Fibroblast of skin of left biceps (primary cell): ENCODE measurements at places on chromosomes 11 and 22.

GRCh38 chr11:127627629-127628457 lies 627.3 kb upstream of the KIRREL3 start:
- no peak for DNase-seq

DNA sequence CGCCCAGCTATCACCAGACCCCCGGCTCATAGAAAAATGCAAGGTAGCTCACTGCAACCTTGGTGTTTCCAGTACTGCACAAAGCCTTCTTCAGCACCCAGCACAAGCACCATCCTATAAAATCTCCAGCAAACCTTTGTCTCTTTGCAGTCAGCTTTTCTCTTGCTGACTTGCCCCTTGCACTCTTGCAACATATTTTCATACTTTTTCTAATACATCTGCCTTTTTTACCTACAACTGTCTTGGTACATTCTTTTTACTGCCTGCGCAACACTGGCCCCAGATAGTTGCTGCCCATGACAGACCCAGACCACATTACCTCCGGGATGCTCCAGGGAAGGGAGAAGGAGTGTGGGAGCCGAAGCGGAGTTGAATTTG lies 142.4 kb downstream of the MPPED1 start:
- no peak for DNase-seq

- DNase-seq: no peak
Observed at GRCh38 chr22:45291061-45291930, 6.5 kb downstream of the UPK3A start.

DNA sequence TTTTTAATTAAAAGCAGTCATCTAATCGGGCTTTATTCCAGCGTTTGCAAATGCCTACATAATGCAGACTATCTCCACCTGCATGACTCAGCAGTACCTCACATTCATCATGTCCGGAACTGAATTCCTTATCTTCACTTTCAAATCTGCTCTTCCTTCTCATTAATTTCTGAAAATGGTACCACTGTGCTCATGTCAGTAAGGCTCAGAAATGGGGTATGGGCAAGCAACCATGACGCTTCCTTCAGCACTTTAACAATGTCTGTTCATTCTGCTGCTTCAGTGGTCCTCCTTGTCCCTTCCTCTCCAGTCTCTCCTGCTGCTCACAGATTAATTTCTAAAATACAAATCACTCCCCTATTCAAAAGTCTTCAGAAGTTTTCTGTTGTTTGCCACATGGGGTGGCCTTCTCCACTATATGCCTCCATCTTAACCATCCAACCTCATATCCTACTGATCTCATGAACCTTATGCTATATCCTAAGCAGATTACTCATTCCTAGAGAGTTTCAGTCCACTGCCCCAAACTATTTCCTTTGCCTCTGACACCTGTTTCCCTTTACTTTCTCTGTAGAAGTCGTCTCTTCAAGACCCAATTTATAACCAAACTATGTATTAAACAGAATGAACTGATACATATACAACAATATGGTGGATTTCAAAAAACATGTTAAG lies 7.0 kb downstream of the GTF2H1 start:
- no peak for DNase-seq

GRCh38 chr11:9815486-9816136 lies 151.7 kb downstream of the SWAP70 start:
- DNase-seq: no peak

DNA sequence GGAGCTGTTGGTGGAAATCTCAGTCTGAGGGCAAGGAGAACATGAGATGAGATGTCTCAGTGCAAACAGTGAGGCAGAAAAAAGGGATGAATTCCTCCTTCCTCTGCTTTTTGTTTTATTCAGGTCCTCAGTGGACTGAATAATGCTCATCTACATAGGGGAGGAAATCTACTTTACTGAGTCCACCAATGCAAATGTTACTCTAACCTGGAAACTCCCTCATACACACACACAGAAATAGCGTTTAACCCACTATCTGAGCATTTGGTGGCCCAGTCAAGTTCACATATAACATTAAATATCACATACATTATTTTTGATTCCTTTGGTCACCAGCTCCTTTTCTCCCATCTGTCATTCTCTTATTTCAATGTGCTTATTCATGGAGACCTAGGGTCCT lies 418.8 kb downstream of the TMEM135 start:
- no peak for DNase-seq

GRCh38 chr11:2474059-2474901 lies 29.5 kb downstream of the KCNQ1 start:
- DNase-seq: no peak

DNA sequence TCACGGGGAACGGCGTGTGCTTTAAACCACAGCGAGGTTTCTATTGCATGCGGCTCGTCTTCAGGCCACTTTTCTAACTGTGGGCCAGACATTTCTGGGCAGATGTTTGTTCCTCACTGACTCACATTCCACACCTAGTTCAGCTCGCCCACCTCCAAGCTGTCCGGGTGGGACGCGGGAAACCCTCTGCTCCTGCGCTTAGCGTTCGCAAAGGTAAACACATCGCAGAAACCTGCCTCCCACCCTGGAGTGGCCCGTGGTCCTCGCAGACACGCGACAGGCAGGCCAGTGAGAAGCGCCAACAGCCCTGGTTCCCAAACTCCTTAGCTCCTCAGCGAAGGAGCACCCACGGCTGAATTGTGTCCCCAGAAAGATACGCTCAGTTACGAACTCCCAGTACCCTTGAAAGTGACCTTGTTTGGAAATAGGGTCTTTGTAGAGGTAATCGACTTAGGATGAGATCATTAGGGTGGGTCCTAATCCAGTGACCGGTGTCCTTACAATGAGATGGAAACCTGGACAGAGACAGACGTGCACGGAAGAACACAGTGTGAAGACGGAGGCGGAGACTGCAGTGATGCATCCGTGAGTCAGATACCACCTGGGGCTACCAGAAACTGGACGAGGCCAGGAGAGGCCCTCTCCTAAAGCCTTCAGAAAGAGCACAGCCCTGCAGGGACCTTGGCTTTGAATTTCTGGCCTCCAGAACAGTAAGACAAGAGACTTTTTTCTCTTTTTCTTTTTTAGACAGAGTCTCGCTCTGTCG lies 82.7 kb downstream of the CELSR1 start:
- DNase-seq: no peak

GRCh38 chr11:120827198-120827597 lies 196.7 kb upstream of the TBCEL start:
- DNase-seq: no peak

- DNase-seq: no peak
Observed at GRCh38 chr22:41638748-41639147, 17.7 kb downstream of the XRCC6 start.

GRCh38 chr11:132772703-132773545 lies 759.4 kb downstream of the OPCML start:
- no peak for DNase-seq

DNA sequence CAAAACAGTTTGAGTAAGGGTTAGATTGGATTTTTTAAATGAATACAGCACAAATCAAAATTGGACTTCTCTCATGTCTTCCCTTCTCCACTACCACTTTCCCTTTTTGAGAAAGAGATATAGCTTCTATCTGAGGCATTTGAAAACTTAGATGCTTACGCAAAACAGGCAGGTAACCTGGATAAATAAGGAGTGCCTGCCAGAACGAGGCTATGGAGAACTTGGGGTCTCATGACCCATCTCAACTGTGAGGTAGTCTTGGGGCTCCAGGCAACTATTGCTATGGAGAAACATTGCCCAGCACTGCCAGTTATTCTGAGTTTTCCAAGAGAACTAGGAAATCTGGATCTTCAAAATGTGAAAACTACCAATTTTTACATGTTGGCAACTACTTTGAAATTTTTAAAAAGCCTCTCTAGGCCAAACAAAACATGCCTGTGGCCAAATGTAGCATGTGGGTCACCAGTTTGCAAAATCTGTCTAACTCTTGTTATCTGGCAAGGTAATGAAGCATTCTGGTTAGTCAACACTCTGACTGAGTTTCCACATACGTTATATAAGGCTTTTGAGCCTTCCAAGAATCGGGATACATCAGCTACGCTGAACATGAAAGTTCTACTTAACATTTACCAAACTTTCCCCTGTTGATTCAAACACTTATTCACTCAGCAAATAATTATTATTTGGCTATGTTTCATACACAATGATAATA lies 752.7 kb downstream of the KCNA4 start:
- no peak for DNase-seq

DNA sequence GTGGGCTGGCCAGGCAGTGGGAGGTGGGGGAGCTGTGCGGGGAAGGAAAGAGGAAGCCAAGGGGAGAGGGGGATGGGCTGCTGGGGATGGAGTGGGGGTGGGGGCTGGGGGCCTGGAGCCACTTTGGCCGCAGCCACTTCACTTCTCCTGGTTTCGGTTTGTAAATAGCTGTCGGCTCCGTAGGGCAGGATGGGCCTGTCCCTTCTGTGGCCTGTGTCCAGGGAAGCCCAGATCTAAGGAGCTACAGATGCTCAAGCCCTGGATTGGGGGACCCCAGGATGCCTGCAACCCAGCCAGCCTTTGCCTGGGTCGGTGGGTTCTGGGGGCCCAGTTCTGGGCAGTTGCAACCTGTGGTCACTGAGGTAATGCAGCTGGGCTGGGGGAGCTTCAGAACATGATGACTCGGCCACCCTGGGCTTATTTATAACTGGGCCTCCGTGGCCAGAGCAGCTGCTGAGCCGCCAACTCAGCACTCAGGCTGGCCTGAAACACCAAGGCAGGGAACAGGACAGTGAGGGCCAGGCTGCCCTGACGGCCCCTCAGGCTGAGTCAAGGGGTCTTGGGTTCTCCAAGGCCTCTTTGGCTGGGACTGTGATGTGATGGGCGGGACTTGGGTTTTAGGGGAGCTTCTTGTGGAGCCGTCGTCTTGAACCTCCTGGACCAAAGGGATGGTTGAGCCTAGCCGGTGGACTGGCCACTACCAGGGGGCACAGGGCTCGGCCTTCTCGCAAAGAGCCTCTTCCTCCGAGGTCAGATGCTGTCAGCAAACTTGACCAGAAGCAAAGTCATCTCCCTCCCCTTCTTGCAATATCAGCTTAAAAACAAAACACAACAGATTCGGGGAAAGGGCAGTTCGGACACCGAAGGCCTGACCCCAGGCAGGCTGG lies 15.0 kb upstream of the SLC39A13 start:
- DNase-seq: no peak

GRCh38 chr22:23110190-23110921 lies 31.4 kb downstream of the RSPH14 start:
- DNase-seq: no peak

GRCh38 chr22:25112538-25113253 lies 87.0 kb upstream of the CRYBB3 start:
- DNase-seq: no peak

DNA sequence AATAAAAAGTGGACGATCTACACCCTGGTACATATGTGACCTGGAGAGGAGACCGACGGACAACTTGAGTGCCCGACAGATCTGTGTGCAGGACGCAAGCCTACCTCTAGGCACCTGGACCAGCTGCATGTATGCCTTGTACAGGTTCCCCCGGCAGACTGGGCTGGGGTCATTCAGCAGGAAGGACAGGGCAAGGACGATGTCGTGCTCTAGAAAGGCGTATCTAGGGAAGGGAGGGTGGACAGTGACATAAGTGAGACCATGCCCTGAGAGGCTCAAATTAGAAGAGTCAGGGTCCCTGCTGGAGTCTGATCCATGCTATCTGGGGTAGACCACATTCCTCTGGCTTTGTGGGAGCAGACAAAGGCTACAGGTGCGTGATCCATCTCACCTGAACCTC lies 7.9 kb downstream of the RSPH14 start:
- DNase-seq: no peak

- no peak for DNase-seq
Observed at GRCh38 chr11:76615950-76616349, 54.6 kb downstream of the LRRC32 start.

GRCh38 chr11:1225386-1226225 lies 2.7 kb downstream of the MUC5B start:
- no peak for DNase-seq

DNA sequence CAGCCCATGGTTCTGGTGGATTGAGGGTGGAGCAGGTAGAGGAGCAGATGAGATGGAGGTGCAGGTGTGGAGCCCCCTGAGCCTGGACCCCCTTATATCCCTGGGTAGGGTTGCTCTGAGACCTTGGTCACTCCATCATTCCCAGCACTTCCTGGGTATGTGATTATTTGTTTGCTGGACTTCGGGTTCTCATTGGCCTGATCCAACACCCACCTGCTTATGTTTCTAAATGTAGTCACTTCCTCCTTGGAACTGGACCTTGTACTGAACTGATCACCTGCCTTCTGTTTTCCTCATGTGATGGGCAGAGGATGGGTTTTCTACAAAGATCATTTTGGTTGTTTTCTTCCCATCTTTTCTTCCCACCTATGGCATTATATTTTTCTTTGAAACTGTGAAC lies at the start of gene KRTAP5-4:
TSS of gene KRTAP5-4 (minus strand) at position 53 of the 400 bp plus-strand sequence. CDS start at position 8, 45 bp downstream.
- no peak for DNase-seq

GRCh38 chr11:18285841-18286240 lies 19.8 kb downstream of the SAA1 start:
- no peak for DNase-seq

GRCh38 chr11:9092853-9093778 lies 1.7 kb upstream of the SCUBE2 start:
- no peak for DNase-seq

DNA sequence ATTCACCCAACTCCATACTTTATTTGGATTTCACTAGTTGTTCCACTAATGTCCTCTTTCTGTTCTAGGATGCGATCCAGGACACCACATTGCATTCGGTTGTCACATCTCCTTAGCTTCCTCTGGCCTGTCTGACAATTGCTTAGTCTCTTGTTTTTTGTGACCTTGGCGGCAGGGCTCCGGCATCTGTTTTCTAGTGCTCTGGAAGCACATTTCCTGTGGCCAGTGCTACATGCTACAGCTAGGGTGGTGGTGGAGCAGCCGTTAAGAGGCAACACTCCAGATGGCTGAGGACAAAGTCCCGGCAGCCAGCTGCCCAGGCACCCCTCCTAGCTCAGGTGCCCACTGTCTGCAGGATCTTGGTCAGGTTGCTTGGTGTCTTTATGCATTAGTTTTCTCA lies 6.8 kb downstream of the STX3 start:
- no peak for DNase-seq

- no peak for DNase-seq
Observed at GRCh38 chr22:25183949-25184619, 15.6 kb upstream of the CRYBB3 start.

GRCh38 chr11:35126000-35126878 lies 12.7 kb upstream of the CD44 start:
- no peak for DNase-seq

GRCh38 chr11:117842131-117842941 lies 17.8 kb upstream of the FXYD2 start:
- no peak for DNase-seq

GRCh38 chr22:23159291-23159630 lies 14.0 kb downstream of the RAB36 start:
- no peak for DNase-seq
